ENCODE measurements at places on chromosomes 1 and 21.
A peak's percentile ranks its signal among the peaks of the same experiment; 100 is the strongest.

DNA sequence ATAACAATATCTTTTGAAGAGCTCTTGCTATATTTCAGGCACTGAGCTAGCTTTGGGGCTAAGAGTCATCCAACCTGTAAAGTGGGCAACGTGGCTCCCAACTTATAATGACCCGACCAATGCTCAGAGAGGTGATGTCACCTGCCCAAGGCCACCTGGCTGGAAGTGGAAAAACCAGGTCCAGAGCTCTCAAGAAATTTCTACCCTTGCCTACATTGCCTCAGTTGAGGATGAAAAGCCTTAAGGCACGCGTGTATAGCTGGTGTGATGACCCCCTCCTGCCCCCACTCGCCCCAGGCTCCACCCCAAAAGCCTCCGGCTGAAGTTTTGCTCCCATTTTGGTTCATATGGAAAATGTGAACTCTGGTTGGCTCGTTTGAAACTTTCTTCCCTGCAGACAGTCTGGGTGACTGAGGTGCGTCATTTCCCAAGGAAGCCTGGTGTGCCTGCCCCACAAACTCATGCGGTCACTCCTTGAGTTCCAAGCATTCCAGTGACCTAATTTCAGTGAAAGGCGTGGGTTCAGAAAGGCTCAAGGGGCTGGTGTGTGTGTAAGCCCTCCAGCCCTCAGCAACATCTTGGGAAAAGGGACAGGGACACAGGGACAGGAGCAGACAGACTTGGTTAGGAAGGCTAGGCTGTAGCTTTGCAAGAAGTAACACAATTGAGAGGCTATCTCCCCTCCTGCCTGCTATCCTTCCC, 20.5 kb downstream of the HTR1D start:
- DNase-seq, result no peak

DNA sequence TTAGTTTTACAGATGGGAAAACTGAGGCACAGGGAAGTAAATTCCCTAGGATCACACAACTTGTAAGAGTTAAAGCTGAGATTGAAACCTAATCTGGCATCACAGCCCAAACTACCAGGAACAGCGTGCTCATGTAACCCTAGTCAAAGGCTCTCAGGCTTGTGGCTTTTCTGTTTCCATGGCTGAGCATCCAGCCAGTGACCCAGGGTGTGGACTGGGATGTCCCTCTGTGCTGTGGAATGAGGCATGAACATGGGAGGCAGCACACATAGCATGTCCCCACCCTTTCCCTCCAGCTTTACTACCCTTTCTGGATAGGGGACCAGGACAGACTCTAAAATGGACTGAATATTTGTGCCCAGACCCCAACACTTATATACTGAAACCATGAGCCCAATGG, 35.1 kb upstream of the RGS16 start:
- DNase-seq, result no peak

DNA sequence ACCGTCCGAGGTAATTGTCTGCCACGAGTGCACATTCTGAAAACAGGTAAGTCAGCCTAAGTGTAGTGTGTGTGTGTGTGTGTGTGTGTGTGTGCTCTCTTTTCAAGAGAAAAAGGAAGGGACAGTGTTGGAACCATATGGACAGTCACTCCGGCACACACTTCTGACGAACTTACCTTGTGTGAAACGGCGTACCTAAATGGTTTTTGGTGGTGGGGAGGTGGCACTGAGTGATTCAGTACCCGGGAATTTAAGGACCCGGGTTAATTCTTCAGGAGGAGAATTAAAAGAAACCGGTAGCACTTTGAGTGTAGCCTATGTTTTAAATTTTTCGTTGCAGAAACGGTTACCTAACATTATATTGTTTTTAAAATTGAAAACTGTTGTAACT, 286 bp downstream of the ODR4 start:
- no peak for DNase-seq

GRCh38 chr1:31617916-31618746, 642 bp downstream of the HCRTR1 start:
- peak; percentile 35 for DNase-seq

DNA sequence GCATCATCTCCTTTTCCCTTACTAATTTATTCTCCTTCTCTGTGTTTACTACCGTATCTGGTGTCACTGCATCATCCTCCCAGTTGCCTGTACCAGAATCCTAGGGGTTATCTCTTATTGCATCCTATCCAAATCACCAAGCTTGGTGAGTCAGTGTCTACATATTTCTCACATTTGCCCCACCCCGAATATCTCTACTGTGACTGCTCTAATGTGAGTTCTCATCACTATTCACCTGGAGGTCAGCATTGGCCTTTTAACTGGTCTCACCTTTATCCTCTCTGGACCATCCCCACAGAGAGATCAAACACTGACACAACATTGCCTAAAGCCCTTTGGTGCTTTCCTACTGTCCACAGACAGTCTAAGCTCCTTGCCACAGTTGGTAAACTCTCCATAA, 45.7 kb upstream of the ZNF648 start:
- no peak for DNase-seq

GRCh38 chr1:94284476-94284875, 47.1 kb upstream of the ARHGAP29 start:
- DNase-seq, result no peak

DNA sequence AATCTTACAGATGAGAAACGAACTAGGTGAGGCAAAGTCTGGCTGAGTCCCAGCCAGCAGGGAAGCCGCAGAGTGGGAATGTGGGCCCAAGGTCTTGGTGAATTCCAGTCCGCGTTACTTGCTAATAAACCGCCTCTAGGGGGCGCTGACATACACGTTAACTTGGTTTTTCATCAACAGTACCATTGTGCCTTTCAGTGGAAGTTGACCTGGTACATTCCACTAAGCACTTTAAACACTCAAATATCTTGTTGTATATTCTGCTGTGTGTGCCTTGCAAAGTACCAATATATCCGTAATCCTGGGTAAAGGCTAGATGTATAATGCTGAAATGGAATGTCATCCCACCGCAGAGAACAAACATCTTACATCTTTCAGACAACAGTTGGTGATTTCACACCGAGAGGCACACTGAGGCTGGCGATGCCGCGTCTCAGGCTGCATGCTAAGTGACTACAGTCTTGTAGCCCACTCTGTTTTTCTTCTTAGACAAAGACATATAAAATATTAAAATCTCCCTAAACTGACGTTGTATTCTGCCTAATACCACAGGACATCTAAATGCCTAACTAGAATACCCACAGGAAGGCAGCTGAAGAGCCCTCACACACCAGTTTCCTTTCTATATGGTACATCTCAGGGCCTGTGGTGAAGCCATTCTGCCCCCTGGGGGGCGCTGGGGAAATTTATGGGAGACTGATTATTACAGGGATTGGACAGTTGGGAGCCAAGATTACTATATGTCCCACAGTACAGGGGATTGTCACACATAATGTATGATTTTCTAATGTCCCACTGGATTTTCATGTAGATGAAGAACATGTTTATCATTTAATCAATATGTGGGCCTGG, 49.2 kb upstream of the C1orf198 start:
- DNase-seq, result peak; percentile 55

- DNase-seq, result no peak
These were observed 20.2 kb downstream of the NFYC start for GRCh38 chr1:40711465-40712404.

- no peak for DNase-seq
These were observed 38.3 kb upstream of the CD46 start for GRCh38 chr1:207713529-207713928.

DNA sequence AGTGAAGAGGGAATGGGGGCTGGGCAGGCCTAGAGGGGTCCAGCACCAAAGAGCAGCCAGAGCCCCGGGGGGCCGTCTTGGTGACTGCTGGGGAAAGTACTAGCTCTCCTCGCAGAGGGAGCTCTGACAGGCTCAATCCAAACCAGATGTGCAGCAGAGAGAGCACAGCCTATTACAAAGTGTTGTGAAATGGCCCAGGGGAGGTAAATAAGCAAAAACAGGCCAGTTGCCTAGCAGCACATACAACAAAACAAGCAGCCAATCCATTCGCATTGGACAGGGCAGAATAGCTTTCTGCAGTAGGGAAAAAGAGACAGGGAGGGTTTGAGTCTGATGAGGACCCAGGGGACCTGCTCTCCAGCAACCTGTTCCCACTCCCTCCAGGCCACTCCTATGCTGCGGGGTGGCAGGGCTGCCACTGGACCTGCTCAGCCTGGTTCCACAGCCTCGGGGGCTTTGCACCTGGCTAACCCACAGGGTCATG, 239.6 kb upstream of the FGGY start:
- peak; percentile 92 for DNase-seq

DNA sequence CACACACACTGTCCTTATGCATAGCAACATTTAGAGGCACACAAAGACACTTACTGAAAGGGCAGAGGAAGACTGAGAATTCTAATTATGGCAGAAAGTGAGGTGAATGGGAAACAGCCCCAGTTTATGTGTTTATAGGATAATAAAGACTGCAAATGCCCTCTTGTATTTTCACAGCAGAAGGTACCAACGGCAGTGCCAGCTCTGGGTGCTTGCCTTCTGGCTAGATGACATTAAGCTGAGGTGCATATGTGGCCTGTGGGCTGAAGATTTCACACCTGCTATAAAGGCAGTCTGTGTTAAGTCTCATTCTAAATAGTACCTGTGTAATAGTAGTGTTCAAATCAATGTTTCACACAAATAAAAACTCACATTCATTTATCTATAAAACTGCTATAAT, 347.2 kb upstream of the ZRANB2 start:
- DNase-seq, result no peak

- peak; percentile 8 for DNase-seq
These were observed 385.4 kb upstream of the VAMP3 start for GRCh38 chr1:7385471-7386225.

GRCh38 chr21:36073181-36073580, 3.4 kb downstream of the CBR1 start:
- DNase-seq, result no peak

- DNase-seq, result no peak
These were observed 11.9 kb downstream of the ALX3 start for GRCh38 chr1:110058591-110058990.

DNA sequence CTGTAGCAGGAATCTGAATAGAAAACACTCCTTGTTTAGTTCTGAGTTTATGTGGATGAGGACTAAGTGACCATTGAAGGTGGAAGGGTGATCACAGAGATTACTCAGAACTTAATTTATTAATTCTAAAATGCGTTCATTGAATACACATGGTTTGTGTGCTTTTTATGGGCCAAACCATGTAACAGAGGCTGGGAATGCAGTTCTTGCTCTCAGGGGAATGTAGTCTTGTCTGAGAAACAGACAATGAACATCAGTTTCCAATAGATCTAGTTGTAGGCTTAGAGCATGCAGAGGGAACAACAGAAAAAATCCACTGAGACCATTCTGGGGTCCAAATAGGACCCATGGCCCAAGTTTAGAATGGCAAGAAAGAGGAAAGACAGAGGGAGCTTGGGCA, 46.1 kb downstream of the ITSN1 start:
- no peak for DNase-seq

- no peak for DNase-seq
These were observed 30.3 kb downstream of the TSNAX start for GRCh38 chr1:231558708-231559185.

- no peak for DNase-seq
These were observed 132.9 kb downstream of the COQ8A start for GRCh38 chr1:227072991-227073390.

GRCh38 chr1:189774721-189775287, 702.9 kb downstream of the BRINP3 start:
- no peak for DNase-seq

DNA sequence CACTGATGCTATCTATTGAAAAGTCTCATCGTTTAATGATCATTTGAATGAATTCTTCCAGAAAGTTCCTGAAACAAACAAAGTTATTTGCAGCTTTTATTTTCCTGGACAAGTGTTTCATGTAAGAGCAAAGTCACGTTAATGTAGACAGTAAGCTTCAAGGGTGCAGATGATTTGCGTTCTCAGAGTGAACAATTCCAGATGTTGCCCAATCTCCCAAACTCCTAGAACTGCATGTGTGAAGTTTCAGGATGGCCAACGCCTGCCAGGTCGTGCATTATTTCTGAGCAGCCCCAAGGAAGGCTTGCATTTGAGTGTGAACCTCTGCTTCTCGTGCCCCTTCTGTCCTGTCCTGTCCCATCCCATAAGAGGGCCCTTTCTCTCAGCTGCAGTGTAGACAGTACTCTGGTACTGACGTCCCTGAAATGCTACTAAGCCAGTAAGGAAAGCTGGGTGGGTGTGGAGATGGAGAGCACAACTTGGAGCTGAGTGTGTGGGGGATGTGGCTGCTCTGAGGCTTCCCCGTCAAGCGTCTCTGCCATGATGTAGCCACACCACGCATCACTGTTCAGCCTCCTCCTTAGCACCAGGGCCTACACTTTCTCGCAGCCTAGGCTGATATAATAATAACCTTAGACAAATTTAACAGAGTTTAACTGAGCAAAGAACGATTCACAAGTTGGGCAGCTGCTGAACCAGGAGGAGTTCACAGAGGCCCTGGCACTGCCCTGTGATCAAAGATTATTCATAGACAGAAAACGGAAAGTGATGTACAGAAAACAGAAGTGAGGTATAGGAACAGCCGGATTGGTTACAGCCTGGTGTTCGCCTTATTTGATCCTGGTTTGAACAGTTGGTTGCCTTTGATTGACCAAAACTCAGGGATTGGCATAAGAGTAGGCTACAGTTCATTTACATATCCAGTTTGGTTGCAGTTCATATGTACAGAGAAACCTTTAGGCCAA, 50.4 kb downstream of the RHOU start:
- DNase-seq, result no peak

DNA sequence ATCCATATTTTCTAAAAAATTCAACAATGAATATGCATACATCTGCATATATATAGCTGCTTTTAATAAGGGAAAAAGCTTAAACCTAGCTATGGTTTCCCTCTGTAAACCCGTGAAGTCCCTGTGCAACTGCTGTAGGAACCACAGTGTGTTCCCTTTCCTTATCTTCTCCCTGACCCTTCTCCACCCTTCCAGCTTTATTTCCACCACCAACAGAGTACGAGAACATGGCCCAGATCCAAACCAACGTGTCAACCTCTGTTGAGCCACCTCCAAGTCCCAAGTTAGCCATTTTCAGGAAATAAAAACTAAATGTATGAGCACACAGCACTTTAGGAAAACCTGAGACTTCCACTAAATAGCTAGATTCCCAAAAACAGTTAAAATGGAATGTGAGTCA, 20.3 kb downstream of the SUSD4 start:
- DNase-seq, result no peak

DNA sequence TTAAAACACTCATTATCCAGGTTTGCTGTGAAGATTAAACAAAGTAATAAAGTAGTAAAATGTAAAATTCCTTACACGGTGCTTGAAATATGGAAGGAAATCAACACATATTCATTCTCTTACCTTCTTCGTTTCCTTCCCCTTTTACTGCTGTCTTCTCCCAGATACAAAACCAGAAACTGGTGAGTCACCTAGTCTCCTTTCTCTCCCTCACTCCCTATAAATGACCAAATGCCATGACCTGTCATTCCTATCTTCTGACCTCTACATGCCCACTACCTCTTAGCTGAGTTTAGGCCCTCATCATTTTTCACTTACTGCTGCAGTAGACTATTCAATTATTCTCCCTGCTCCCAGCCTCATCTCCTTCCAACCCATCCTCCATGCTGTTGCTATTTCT, 4.3 kb upstream of the NR1I3 start:
- no peak for DNase-seq

DNA sequence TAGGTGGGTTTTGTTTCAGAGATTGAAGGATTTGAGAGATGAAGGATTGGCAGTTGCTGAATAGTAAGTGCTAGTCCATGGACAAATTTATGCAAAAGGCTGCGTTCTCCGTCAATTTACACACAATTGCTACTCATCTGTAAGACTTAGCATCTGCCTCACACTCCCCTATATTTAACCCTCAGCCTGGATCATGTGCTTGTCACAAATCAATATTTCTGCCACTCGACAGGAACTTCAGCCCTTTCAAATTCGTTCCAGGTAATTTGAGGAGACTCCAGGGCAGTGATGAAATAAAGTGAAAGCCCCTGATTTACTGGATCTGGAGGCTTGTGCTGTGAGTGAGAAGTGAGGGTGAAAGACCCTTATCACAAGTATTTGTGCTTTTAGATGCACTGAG, 105.6 kb upstream of the UBE2U start:
- no peak for DNase-seq
